ENCODE measurements at places on chromosomes 3 and 15. TPM values are rescaled to one million over a fixed set of nuclear protein-coding genes. Genes with fewer than 3 reads are reported as not detected.

DNA sequence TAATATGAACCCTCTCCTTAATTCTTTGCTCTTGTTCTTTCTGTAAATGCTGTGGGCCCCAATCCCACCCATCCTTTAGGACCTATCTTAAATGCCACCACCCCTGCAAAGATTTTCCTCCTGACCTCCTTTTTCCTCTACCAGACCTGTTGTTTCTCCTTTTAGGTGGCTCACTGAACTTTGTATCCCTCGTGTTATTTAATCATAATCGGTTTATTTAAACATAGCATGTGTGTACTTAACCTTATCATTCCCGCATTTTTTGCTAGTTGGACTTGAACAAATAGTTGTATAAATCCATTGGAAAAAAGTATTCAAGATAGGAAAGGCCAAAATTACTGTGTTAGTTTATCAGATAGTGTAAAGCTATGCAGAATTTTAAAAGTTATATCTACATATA is 988 bp upstream of the NFKBIZ start:
- DNase-seq, result no peak

GRCh38 chr15:86885616-86886015 is 805.9 kb downstream of the AGBL1 start:
- DNase-seq, result no peak

The EOMES gene
- 0.98 TPM for total RNA-seq

- DNase-seq, result no peak
Measured at GRCh38 chr3:126157083-126157768, 23.2 kb downstream of the ALDH1L1 start.

- no peak for DNase-seq
Measured at GRCh38 chr3:65330072-65330471, 642.3 kb upstream of the ADAMTS9 start.

DNA sequence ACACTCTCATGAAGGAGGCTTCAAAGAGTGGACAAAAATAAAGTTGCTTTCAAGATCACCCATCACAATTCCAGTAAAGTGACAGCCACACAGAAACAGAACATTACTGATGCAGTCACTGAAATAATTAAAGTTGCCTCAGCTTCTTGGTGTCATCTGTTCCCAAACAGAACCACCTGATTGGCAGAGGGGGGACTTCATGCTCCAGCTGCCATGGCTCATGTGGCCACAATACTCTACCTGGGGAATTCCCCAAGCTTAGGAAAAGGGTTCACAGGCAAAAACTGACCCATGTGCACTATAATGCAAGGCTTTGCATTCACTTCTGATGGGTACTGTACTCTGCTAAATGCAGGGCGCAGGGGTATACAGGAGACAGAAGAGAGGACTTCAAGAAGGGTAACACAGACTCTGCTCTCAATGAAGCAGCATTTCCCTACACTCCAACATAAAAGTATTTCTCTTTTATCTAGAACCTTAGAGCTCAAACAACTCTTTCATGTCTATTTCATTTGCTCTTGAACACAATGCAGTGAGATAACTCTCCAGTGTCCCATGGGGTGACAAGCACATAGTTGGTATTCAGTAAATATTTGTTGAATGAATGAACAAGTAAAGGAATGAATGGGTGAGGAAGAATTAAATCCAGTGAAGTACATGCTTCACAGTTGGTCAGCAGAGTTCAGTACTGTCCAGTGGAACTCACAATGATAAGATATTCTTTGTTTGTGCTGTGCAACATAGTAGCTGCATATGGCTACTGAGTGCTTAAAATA is 8.6 kb upstream of the CTNNB1 start:
- DNase-seq, result no peak

The PCSK6 gene
- 13.9 TPM for total RNA-seq

The MEGF11 gene
- total RNA-seq, result 6.8 TPM

- DNase-seq, result no peak
Measured at GRCh38 chr3:37216597-37217097, 42.3 kb upstream of the LRRFIP2 start.

The RETNLB gene
- not detected for total RNA-seq

All from sciatic nerve (tissue), 2 donors.